ENCODE measurements at places on chromosomes 3 and 15. TPM values are rescaled to one million over a fixed set of nuclear protein-coding genes. Genes with fewer than 3 reads are reported as not detected.
A peak's percentile ranks its signal among the peaks of the same experiment; 100 is the strongest.

DNA sequence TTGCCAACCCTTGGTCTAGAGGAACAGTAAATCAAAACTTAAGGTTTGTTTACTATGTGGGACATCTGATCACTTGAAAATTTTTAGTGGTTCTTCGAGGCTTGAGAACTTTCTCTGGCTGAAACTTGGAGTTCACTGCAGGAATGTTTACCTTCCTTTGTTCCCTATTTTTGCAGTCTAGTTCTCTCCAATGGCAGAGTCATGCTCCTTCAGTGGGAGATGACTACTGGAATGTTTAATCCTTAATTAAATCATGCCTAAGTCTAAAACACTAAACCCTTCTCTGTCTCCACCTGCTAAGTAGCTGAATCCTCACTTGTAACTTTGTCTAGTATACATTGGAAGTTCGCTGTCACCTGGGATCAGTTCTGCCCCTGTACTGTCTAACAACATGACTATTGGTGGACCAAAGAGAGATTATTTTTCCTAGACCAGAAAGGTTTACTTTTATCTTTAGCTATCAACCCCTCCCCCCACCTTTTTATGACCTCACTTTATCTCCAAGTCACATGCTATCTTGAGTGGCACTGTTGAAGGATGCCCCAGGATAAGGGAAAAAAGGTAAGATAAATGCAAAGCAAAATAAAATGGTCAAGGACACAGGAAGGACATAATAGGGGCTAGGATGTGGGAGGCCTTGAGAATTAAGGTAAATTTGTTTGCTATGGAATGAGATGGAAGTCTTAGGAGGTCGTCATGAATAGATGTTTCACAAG is 1.2 kb upstream of the ZNF609 start:
- no peak for DNase-seq

The SCG3 gene
- 0.86 TPM for total RNA-seq

DNA sequence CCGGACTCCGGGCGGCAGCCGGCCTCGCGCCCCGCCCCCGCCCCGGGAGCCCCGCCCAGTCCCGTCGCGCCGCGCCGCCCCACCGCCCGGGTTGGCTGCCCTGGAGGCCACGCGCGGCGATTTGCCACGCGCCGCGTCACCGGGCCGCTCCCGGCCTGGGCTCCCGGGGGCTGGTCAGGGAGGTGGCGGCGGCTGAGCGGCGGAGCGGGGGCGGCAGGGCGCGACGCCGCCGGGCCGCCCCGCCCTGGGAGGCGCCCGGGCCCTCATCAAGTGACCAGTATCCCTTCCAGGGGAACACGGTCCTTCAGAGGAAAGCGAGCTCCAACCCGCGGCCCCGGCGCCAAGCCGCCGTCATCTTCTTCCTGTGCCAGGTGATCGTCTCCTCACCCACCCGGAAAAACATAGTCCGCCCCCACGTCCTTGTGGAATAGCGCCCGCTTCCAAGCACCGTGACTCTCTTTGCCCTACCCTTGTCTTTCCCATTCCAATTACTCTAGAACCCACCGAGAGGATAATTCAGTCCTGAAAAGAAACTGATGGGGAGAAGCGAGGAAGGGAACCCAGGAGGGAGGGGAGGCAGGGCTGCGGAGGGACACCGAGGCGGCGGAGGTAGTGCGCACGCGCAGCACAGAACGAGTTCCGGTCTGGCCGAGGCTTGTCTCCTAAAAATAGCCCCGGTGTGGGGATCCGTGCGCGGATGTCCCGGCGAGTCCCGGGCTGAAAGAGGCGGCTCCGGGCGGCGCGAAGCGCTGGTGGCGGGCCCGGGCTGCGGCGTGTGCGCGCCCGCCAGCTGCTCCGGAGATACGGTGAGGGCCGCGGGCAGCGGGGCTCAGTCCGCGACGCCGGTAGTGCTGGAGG is at the start of gene MEF2A:
Gene MEF2A, plus strand, starts transcription at position 686 of the 858 bp plus-strand sequence. CDS start 67,136 bp downstream, outside the sequence.
- DNase-seq = peak; percentile 93

GRCh38 chr3:18787441-18787840 is 360.9 kb upstream of the KCNH8 start:
- no peak for DNase-seq

The EFCC1 gene
- not detected for total RNA-seq

DNA sequence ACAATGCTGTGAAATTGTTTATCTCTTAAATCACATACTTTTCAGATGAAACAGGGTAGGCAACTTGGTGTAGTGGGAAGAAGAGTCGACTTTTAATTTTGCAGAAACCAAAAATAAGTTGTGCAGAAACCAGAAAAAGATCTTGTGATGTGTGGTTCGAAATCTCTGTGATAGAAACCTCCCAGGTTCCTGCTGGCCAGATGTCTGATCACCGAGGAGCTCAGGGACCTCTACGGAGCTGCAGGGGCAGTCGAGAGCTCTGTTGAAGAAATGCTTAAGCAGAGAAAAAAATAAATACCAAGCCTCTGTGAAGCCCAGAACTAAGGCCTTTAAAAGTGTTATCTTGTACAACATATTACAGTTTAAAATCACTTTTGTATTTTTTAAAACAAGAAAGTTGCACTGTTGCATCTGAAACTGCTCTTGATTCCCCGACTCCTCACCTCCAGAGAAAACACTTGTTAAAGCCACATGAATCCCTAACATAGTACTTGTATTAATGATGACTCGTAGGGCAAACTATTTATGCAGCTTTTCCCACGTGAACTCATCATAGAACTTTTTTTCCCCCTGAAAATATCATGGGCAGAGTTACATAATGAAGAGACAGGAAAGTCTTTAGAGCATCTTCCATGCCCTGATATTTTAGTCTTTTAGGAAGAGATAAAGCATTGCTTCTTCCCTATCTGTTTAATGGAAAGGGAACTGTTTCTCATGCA is 51.3 kb downstream of the CCK start:
- no peak for DNase-seq

DNA sequence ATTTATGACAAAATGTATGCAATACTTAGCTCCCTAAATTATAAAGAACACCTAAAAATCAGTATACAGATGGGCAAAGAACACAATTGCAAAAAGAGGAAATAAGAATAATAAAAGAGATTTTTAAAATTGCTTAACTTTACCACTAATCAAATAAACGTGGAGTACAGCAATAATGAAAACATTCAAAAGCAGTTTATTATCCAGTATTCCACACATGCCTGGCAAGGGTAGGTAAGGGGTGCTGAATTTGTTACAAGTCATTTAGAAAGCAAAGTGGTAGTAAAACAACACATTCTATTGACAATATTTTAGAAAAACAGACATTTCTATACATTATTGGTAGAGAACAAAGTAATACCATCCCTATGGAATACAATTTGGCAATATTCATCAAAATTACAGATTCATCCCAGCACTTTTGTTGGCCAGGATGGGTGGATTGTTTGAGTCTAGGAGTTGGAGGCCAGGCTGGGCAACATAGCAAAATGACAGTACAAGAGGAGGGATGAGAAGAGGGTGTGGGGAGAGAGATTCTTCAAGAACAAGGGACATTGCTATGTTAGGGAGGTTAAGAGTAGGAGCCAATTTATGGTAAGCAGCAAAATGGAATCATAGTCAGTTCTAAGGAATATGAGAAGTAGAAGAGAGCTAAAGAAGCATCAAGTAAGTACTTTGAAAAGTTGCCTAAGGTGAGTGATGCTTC is 3.7 kb upstream of the ACKR4 start:
- DNase-seq = peak; percentile 11

DNA sequence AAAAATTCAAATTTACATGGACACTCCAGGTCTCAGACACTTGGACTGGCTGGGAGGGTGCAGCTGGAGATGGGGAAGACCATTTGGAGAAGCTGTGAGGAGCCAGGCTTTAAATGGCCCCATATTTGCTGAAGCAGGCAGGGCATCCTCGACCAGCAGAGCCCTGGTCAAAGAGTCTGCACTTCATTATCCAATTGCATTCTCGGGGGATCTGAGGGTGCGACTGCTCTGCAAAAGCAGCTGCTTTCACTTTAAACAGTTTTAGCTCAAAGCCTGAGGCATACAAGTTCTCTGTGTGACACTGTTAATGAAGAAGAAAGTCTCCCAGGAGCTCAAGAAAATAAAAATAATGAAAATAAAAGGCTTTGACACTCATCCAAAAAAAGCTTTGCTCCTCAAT is 98.0 kb upstream of the SLC25A36 start:
- no peak for DNase-seq

GRCh38 chr15:101560722-101561583 is 71.4 kb upstream of the PCSK6 start:
- no peak for DNase-seq

GRCh38 chr3:11784971-11785377 is 61.7 kb downstream of the TAMM41 start:
- DNase-seq = no peak

DNA sequence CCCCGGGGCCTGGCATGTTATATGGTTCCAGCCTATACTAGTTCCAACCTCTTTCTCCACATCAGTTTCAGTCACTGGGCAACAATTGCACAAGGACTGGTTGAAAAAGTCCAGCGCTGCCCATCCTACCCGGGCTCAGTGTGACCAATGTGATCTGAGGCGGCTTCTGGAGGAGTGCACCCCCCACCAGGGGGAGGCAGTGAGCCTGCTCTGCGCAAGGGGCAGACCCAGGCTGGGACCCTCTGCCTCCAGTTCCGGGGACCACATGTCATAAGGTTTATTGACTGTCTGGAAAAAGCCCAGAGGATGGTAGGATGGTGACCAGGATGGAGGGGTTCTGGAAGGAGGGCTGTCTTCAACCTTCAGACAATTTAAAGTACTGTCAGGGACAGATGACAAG is 25.6 kb upstream of the NR2E3 start:
- no peak for DNase-seq

DNA sequence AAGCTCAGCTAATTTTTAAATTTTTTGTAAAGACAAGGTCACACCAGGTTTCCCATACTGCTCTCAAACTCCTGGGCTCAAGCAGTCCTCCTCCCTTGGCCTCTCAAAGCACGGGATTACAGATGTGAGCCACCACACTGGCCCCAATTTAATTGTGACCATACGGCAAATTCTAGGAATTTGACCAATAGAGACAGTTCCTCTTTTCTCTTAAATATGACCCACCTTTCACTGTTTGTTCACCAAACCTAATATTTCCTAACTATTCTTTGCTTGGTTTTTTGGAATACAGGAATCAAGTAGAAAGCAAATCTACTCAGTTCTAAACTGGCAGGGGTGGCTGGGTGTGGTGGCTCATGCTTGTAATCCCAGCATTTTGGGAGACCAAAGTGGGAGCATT is 264.0 kb downstream of the SHQ1 start:
- no peak for DNase-seq

DNA sequence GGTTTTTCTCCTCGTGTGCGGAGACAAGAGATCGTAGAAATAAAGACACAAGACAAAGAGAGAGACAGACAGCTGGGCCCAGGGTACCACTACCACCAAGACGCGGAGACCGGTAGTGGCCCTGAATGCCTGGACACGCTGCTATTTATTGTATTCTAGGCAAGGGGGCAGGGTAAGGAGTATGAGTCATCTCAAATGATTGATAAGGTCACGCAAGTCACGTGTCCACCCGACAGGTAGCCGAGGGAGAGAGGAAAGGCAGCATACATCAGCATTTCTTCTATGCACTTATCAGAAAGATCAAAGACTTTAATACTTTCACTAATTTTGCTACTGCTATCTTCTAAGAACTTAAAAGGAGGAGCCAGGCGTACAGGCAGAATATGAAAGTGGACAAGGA is 28.2 kb downstream of the MYL3 start:
- DNase-seq = no peak

The KLF15 gene
- total RNA-seq = 0.06 TPM

DNA sequence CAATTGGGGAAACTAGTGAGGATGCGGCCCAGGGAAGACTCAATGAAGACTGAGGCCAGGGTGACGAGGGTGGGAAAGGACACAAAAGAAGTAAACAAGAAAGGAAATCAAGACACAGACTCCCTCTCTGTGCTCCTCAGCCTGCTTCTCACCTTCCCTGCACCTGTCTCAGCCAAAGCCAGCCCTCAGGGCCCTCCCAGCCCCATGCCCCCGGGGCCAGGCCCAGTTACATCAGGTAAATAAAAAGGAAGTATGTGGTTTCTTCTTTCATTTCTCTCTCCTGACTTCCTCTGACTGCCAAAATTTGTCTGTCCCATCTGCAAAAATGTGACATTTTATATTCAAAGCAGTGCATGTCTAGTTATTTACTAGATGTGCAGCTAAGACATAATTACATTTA is 328.0 kb downstream of the UACA start:
- no peak for DNase-seq

DNA sequence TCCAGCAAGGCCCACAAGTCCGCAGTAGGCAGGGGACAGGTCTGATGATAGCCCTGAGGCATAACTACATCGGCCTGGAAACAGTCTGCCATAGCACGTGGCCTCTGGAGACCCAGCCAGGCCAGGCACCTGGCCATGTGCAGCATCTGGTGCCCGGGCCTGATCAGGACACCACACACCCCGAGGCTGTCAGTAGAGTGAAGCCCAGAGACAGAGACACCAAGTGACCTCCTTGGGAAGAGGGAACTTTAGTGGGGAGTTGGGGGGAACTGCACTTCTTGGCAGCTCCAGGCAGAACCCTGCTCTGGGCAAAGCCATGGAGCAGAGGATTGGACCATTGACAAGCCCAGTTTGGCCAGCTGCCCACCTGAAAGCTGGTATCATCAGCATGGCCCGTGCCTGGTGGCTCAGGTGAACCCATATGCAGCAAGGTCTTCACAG is 1.2 kb downstream of the SHISA5 start:
- DNase-seq = no peak

DNA sequence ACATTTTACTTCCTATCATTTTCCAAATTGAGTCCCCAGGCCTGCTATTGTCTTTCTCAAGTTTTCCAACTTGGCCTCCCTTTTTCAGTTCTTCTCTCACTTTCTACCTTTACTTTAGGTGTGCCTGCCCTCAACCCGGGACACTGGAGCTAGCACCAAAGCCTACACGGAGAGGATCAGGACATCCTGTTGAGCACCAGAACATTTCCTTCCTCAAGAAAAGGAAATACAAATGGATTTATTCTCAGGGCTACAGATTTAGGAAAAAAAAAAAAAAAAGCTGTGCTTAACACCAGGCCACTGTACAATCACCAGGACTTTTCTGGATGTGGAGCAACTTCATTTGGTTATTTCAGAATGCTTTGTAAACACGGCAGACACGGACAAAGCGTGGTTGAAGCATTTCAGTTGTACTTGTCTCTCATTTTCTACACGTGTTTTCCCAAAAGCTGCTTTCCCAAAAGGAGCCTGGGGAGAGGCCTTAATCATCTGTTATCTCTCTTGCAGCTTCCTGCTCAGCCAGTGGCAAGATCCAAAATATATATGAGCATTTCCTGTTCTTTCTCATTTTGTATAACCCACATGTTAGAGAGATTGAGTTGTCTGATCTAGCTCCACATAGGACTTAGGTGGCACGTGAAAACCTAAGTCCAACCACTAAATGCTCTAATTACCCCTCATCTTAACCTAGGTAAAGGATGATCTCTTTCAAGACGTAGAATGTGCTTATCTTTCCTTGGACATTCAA is 15.5 kb upstream of the ATP1B3 start:
- peak; percentile 27 for DNase-seq

DNA sequence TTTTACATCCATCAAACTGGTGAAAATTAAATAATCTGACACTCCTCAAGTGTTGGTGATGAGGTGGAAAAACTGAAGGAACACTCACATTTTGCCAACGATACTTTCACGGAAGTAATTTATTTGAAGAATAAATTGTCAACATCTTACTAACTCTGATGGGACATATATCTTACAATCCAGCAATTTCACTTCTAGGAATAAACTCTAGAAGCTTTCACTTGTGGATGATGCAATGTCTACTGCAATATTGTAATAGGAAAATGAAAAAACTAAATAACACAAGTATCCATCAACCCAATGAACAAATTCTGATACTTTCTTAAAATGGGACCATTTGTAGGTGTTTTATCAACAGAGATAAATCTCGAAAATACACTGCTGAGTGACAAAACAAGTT is 16.2 kb upstream of the LIPC start:
- DNase-seq = no peak
